Right ventricle myocardium inferior (tissue), 1 donor: ENCODE measurements at places on chromosomes 11 and 22. TPM values are rescaled to one million over a fixed set of nuclear protein-coding genes. Genes with fewer than 3 reads are reported as not detected.

DNA sequence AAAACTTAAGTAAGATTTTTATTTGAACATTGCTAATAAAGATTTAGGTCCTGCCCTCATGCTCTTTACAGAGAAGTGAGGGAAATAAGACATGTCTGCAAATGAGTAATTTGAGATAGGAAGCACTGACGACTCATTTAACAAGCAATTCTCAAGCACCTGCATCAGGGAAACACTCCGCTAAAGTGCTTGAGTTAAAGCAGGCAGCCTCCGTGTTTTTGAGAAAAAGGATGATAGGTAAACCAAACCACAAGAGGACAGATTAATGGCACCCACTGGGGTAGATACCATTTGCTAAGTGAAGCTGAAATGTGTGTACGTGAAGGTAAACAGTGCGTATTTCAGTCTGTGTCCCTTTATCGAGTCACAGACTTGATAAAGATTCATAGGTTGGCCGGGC, 184.6 kb upstream of the CARD18 start:
- no peak for DNase-seq

DNA sequence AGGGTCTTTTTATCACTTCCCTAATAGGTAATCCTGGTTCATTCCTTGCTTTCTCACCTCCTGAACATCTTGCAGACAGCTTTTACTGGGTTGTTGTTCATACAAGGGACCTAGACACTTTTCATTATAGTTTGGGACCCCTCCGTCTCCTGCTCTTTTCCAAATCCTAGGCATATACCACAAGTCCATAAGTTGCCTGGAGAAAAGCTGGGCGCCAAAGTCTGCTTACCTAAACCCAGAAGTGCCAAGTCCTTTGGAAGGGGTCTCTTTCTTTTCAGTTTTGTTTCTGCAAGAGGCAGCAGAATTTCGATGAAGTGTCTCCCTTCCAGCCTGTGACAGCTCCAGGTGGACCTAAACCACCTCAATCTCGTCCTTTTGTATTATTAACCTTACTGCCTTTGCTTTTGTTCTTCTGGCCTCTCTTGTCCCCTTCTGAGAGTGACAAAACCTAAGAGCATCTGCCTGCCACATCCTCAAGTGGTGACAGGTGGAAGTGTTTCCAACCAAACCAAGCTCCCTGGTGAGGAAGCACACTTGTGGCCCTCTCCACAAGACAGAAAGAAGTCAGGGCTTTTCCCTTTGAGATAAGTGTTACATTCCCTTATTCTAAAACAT, 19.5 kb upstream of the P2RY6 start:
- no peak for DNase-seq

DNA sequence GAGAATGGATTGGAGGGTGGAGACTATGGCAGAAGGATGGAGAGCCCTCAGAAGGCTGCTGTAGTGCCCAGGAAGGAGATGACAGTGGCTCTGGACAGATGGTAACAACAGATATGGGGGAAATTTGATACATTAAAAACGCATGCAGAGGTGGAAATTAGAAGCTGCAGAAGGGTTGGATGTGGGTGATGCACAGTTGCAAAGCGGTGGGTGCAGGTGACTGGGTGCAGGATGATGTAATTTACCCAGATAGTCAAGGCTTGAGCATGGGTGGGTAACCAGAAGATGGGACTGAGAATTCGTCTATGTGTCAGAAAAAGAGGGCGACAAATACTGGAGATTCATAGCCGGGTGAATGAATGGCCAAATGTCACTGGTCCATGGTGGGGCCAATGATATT, 570.3 kb downstream of the MN1 start:
- no peak for DNase-seq

GRCh38 chr22:35477911-35478582, 62.6 kb upstream of the RASD2 start:
- DNase-seq, result no peak

- no peak for DNase-seq
These were observed 87.5 kb downstream of the AMOTL1 start for GRCh38 chr11:94855666-94856065.

- DNase-seq, result no peak
These were observed 44.7 kb upstream of the CXCR5 start for GRCh38 chr11:118838905-118839553.

DNA sequence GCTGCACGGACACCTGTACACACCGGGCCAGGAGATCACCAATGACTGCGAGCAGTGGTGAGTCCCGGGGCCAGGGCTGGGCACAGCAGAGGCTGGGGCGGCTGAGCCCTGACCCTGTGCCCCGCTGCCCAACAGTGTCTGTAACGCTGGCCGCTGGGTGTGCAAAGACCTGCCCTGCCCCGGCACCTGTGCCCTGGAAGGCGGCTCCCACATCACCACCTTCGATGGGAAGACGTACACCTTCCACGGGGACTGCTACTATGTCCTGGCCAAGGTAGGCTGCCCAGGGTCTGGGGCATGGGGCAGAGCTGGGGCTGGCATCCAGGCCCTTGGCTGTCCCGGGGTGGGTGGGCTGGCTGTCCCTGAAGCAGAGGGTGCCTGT, 7.7 kb downstream of the MUC2 start:
- no peak for DNase-seq

The NNMT gene
- 44.0 TPM for total RNA-seq

The KRTAP5-8 gene
- not detected for total RNA-seq
